ENCODE measurements at places on chromosomes 16 and 17.

DNA sequence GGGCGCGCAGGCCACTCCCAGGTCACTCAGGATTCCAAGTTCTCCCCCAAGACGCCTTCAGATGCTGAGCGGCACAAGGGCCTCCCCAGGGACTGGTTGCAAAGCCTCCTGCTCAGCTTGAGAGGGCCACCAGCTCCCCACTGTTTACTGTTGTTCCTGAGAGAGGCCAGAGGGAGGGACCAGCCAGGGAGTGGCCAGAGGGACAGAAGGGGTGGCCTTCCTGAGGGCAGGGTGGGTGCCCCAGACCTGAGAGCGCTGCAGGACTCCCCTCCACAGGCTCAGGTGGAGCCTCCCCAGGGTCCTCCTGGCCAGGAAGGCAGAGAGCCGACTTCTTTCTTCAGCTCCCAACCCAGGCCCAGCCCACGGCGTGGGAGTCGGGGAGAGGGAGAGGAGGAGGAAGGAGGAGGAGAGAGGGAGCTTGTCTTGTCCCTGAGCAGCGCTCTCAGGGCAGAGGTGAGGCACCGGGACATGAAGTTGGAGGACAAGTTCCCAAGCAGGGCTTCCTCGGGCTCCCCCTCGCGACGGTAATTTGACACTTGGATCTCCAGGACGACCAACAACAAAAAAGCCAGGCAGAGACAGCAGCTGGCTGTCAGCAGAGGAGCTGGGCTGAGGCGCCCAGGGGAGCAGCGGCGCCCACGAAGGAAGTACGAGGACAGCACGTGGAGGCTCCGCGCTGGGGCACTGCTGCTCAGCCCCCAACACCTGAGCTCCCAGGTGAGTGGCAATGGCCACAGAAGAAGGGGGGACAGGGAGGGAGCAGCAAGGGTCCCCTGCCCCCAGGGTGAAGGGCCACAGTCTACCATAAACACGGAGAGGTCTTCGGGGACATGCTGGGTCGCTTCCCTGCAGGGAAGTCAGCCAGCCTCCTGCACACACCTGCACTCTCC, 497 bp downstream of the SMIM5 start:
- DNase-seq: peak; percentile 10

DNA sequence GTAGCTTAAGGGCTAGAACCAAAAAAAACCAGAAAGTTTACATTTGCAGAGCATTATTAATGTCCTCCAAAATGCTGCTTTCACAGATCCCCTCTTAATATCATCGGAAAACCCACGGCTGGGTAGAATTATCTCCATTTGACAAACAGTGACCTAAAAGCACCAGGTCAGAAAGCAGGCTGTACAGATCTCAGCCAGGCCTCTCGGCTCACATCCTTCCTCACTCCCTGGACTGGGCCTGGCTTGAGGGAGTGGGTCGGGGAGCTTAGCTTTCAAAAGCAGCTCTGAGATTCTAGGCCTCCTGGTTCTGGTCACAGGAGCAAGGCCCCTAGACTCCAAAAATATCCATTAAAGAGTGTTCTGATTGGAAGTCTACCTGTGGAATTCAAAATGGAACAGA, 9.1 kb upstream of the SLC12A3 start:
- no peak for DNase-seq

- DNase-seq: no peak
These were observed 639.3 kb downstream of the TOX3 start for GRCh38 chr16:51907680-51908079.

DNA sequence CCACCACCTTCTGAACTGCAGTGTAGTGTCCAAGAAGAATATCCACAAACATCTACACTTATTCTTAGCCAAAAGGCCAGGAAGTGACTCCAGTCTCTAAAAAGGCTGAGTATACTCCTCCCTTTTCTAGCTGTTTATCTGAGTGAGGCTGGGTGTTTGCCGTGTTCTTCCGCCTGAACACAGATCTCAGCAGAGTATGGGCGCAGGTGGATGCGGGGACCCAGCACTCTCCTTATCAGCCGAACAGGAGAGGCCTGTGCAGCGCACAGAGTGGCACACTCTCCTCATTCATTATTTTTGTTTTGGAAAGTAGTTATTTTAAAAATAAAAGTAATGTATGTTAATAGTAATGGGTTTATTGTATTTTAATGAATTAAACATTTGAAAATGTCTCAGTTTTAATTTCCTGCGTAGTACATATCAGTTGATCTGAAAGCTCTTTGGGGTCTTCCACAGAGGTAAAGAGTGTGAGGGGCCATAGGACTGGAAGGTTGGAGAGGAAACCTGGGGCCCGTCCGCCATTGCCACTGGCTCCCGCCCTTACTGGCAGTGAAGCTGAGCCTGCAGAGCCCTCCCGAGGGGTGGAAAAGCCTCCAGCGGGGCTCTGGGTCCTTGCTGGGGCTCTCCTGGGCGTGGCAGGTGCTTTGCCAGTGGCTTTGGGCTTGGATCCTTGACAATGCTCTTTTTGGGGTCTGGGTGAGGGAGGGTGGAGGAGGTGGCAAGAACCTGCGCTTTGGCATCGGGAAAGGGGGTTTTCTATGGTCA, 53.8 kb downstream of the PDPK1 start:
- DNase-seq: no peak

DNA sequence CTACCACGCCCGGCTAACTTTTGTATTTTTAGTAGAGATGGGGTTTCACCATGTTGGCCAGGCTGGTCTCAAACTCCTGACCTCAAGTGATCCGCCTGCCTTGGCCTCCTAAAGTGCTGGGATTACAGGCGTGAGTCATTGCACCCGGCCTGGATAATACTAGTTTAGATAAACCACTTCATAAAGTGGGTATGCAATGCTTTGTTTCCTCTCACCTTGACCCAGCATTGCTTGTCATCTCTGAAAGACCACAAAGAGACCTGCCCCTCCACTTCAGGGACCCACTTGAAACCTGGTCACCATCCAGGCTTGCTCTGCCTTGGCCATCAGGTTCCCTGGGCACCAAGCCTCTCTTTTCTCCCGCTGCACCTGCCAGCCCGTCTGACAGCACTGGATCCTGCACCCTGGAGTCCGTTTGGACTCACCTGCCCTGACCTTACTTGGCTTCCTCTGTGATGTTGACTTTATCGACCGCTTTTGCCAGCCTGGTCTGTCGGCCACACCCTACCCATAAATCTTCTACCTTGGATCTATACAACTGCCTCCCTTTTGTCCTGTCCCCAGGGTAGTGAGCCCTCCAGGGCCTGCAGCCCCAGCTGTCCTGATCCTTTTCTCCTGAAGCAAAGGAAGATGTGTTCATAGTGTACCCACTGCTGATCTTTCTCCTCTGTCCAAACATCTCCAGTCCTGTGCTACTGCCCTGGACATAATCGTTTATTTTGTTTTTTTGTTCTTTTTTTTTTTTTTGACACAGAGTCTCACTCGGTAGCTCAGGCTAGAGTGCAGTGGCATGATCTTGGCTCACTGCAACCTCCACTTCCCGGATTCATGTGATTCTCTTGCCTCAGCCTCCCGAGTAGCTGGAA, 12.7 kb upstream of the ZG16 start:
- no peak for DNase-seq

DNA sequence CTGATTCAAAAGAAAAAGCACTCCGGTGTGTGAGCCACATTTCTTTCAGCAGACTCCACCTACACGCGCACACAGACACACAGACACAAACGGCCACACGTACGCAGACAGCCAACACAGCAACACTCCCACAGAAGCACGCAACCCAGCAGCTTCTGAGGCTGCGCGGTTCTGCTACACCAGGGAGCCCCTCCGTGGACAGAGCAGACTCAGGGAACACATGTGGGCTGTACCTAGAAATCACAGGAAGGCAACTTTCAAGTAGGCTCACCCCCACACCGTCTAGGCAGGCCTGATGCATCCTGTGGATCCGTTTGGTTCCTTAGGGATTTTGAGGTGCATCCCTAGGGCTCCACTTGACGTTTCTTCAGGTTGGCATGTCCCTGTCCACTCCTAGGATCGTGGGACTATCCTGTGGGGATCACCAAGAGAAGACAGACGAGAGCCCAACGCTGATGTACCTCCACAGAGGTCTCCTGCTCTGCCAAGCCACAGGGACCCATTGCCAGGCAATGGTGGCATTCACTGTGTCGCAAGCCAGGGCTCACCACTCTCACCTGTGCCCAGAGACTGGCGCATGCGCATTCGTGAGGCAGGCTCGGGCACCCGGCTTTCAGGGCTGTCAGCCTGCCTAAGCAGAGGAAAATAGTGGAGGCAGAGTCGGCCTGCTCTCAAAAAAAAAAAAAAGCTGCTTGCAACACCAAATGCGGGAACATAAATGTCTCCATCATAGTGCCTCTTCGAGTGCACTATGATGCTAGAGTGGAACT, 2333.3 kb downstream of the TP53TG3F start:
- no peak for DNase-seq

GRCh38 chr16:74825016-74825415, 50.4 kb upstream of the FA2H start:
- DNase-seq: no peak

DNA sequence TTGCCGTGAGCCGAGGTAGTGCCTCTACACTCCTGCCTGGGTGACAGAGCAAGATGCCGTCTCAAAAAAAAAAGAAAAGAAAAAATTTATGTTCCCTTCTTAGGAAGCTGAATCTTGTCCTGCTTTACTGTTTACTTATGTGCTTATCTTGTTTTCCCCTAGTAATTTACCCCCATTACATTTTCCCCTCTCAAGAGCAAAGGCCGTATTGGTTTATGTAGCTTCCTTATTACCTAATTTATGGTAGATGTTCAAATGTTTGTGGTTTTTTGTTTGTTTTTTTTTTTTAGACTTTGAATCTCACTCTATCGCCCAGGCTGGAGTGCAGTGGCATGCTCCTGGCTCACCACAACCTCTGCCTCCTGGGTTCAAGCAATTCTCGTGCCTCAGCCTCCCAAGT, 10.3 kb upstream of the SLC52A1 start:
- DNase-seq: no peak

GRCh38 chr16:31708348-31708747, 165.3 kb upstream of the ZNF267 start:
- DNase-seq: no peak

- no peak for DNase-seq
These were observed 4.1 kb upstream of the TNFRSF13B start for GRCh38 chr17:16975744-16976625.

DNA sequence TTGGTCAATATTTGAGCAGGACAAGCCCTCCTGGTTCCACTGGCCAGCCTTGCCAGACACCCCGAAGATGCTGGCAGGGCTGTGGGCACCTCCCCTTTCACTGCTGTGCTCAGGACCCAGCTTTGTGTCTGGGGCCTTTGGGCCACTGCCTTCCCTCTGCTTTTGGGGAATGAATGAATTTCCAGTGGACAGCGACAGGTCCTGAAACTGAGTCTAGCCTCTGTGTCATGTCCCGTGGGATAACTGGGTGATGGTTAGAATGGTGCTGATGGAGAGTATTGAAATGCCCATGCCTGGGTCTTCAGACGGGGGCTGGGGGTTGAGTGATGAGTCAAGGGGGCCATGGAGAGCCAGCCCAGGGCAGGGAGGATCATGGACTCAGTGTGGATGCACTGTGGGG, 135.8 kb downstream of the FOXL1 start:
- no peak for DNase-seq

DNA sequence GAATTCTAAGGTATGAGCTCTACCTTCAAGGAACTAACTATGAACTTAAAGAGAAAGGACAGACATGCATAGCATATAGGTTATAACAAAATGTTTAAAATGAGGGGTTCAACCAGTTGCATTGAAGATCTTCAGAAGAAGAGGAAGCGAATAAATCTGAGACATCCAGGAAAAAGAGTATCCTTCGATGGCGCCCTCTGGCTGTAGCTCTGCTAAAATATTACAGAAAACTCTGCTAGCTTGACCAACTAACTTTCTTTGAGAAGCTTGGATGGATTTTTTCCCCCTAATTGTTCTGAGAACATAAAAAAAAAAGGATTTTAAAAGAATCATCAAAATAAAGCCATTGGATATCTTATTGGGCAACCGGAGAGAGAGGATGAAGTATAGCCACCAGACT, 659.9 kb upstream of the SOX9 start:
- DNase-seq: no peak

DNA sequence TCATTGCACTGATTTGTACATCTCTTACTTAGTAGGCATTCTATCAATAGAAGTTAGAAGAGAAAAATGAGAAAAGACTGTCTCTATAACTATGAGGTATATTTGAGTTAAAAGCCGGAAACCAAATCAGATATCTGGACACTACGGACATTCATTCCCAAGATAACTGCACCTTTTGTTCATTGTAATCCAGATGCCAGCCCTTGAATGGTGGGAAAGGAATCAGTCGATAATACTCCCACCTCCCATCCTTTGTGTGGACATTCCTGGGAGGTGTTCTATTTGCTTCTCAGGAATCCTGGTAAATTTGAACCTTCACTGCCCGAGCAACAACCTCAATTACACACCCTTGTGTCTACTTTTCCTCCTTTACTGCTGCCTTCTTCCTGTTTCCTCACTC, 225.2 kb downstream of the CHD9NB start:
- DNase-seq: no peak

Measured in esophagus squamous epithelium (tissue), 5 donors.